ENCODE measurements at places on chromosomes 2 and 18.

DNA sequence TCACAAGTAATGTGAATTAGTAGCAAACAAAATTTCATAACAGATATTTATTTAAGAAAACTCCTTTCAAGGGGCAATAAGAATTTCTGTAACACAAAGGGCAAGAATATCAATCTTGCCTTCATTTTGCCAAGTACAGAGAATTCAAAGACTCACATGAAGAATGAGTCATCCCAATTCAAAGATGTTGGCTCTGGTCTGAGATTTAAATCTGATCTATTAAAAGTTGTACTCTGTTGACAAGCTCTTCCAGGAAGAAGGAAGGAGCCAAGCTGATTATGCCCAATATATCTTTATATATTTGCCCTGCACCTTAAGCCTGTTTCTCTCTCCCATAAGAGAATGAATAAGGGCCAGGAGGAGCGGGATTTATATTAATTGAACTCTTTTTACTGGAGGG lies 55.9 kb upstream of the RPE start:
- H3K27me3 ChIP-seq: no peaks in the 10 kb centered on the region
- DNase-seq: no peak
- no peaks in the 10 kb centered on the region for H3K4me1 ChIP-seq
- no peaks in the 10 kb centered on the region for H3K36me3 ChIP-seq
- H3K4me3 ChIP-seq: no peak overlapping the region
- no peak overlapping the region for H3K27ac ChIP-seq

GRCh38 chr18:37871561-37871960 lies 306.0 kb upstream of the CELF4 start:
- no peaks in the 10 kb centered on the region for H3K27me3 ChIP-seq
- no peak overlapping the region for H3K4me3 ChIP-seq
- no peak overlapping the region for H3K27ac ChIP-seq
- peak; percentile 10 for DNase-seq
- peaks cover 2% of the 10 kb centered on the region for H3K4me1 ChIP-seq

DNA sequence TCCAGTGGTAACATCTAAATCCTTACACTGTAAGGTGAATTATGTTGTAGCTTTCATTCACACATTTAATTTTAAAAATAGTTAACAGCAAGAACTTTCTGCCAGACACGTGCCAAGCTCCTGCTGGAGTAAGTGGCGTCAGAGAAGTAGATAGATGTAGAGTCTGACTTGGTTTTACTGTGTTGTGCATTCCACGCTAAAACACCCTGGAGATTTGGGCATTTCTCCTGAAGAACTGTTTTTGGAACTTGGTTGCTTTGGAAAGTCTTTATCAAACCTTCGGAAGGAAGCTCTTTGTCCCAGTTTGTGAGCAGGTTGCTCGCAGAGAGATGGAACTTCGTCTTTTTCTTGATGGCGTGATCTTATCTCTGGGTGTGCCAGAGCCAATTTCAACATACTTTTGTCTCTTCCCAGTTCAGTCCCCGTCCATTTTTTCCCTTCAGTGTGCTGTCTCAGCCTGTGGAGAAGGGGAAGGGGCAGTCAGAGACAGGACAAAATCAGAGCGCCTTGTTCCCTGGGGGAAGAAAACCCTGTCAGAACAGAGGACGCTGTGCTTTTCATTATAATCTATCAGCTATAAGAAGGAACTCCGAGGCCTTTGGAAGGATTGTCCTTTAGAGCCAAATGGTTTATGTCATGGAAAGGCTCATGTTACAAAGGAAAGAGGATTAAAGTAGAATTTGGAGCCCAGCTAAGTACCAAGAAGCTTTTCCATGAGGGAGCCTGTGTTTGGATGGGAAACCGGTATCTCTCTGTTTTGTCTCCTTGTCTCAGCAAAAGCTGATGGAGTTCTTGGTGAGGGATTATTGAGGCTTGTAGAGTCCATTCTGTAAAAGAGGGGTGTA lies 18.9 kb downstream of the GRHL1 start:
- H3K36me3 ChIP-seq: no peaks in the 10 kb centered on the region
- H3K4me3 ChIP-seq: no peak overlapping the region
- DNase-seq: no peak
- no peak overlapping the region for H3K27ac ChIP-seq

- H3K27me3 ChIP-seq: no peaks in the 10 kb centered on the region
- H3K27ac ChIP-seq: no peak overlapping the region
- H3K4me1 ChIP-seq: no peaks in the 10 kb centered on the region
- H3K4me3 ChIP-seq: no peak overlapping the region
- no peaks in the 10 kb centered on the region for H3K36me3 ChIP-seq
Measured at GRCh38 chr2:6952101-6952500, 34.9 kb downstream of the RNF144A start.

- no peak overlapping the region for H3K4me3 ChIP-seq
- no peaks in the 10 kb centered on the region for H3K27me3 ChIP-seq
- no peak overlapping the region for H3K27ac ChIP-seq
- no peaks in the 10 kb centered on the region for H3K4me1 ChIP-seq
- H3K36me3 ChIP-seq: peaks cover 1% of the 10 kb centered on the region
- no peak for DNase-seq
Measured at GRCh38 chr2:215982465-215982875, 30.9 kb downstream of the MREG start.

GRCh38 chr18:51194604-51195003 lies 2.9 kb downstream of the MEX3C start:
- H3K4me1 ChIP-seq: peaks cover 4% of the 10 kb centered on the region
- DNase-seq: peak; percentile 38
- H3K36me3 ChIP-seq: no peaks in the 10 kb centered on the region
- no peaks in the 10 kb centered on the region for H3K27me3 ChIP-seq
- no peak overlapping the region for H3K27ac ChIP-seq

DNA sequence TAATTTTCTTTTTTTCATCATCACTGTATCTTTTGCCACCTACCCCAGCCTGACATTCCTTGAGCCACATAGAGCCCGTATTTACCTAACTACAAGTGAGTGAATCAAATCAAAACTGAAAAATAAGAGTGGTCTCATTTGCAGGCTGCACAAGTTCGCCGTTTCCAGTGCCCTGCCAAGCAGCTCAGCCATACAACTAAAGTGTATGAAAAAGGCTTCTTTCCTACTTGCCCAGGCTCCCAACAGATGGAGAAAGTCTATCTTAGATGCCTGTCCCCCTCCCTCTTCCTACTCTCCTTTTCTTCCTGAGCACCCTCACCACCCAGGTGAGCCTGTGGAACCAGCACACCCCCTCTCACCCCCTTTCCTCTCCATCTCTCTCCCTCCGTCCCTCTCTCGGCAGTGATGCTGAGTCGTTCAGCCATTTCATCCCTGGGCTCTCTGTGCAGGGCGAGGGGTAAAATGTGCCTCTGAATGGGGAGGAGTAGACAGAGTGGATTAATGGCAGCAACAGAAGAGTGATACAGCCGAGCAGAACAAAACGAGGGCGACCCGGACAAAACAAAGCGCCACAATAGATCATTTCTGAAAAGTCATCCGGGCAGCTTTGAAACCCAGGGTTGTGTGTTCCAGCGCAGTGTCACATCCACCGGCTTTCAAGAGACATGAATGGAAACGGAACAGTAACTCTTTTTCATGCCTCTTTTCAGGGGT lies 65.0 kb upstream of the POU3F3 start:
- no peaks in the 10 kb centered on the region for H3K36me3 ChIP-seq
- DNase-seq: no peak
- H3K27me3 ChIP-seq: no peaks in the 10 kb centered on the region

DNA sequence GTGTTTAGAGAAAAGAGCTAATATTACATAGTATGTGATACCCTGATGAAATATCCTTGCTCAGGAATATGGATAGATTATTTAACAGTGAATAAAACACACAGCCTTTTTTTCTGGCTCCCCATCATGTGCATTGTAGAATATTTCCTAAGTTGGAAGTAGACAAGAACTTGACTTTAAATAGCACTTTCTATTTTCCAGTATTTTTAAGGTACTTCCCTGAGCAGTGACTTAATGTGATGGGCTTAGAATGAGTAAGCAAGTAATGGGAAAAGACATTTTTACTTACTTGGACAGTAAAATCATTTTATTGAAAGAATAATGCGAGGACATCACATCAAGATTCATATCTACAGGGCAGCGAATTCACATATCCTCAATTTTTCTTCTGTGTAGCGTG lies 176.7 kb upstream of the SLC8A1 start:
- DNase-seq: no peak
- no peaks in the 10 kb centered on the region for H3K4me1 ChIP-seq
- no peaks in the 10 kb centered on the region for H3K36me3 ChIP-seq

GRCh38 chr2:74887960-74888700 lies 54.2 kb downstream of the HK2 start:
- no peaks in the 10 kb centered on the region for H3K27me3 ChIP-seq
- no peak overlapping the region for H3K27ac ChIP-seq
- peaks cover 13% of the 10 kb centered on the region for H3K36me3 ChIP-seq
- H3K4me3 ChIP-seq: no peak overlapping the region

GRCh38 chr2:165870346-165870745 lies 76.3 kb upstream of the GALNT3 start:
- H3K27me3 ChIP-seq: no peaks in the 10 kb centered on the region
- H3K4me1 ChIP-seq: no peaks in the 10 kb centered on the region
- DNase-seq: no peak
- H3K4me3 ChIP-seq: no peak overlapping the region
- no peaks in the 10 kb centered on the region for H3K36me3 ChIP-seq

DNA sequence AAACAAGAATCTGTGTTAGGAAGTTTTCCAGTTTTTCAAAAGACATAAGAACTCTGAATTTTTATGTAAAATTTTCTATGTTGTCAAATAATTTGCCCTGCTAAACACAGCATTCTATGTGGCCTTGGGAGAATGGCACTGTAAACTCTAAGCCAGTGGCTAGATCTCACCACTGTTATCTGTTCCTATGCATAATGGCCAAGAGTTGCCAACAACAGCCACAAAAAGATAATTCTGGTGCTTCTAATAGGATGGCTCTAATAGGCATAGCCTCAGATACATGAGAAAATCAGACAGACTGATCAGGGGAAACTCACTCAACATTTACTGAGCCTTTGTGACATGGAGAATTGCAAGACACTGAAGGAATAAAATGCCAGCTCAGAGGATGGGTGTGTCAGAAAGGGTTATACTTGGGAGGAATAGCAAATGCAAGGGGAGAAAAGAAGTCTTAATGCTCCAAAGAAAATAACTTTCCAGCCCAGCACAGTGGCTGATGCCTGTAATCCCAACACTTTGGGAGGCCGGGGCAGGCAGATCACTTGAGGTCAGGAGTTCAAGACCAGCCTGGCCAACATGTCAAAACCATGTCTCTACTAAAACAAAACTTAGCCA lies 63.7 kb downstream of the COBLL1 start:
- no peak overlapping the region for H3K27ac ChIP-seq
- no peaks in the 10 kb centered on the region for H3K27me3 ChIP-seq
- H3K36me3 ChIP-seq: no peaks in the 10 kb centered on the region
- no peak overlapping the region for H3K4me3 ChIP-seq

DNA sequence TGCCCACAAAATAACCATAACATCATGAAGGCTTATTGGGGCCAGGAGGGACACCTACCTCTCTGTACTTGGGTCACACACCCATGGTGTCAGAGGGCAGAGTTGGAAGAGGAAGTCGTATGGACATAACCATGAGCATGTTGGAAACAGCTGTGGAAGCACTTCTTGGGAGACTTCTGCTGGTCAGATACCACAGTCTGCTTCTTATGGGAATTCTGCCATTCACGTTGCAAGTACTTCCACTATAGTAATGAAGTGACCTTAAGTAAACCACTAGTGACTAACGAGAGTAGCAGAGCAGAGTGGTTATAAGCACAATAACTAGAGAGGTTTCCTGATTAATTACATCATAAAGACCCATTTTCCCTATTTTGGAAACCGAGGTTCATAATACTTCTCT lies 61.1 kb upstream of the TFPI start:
- H3K4me1 ChIP-seq: peaks cover 4% of the 10 kb centered on the region
- H3K27me3 ChIP-seq: no peaks in the 10 kb centered on the region
- no peak for DNase-seq
- H3K27ac ChIP-seq: no peak overlapping the region
- H3K4me3 ChIP-seq: no peak overlapping the region

- no peaks in the 10 kb centered on the region for H3K27me3 ChIP-seq
- no peak for DNase-seq
- peaks cover 5% of the 10 kb centered on the region for H3K4me1 ChIP-seq
Measured at GRCh38 chr2:170652637-170653417, 62.3 kb upstream of the SP5 start.

DNA sequence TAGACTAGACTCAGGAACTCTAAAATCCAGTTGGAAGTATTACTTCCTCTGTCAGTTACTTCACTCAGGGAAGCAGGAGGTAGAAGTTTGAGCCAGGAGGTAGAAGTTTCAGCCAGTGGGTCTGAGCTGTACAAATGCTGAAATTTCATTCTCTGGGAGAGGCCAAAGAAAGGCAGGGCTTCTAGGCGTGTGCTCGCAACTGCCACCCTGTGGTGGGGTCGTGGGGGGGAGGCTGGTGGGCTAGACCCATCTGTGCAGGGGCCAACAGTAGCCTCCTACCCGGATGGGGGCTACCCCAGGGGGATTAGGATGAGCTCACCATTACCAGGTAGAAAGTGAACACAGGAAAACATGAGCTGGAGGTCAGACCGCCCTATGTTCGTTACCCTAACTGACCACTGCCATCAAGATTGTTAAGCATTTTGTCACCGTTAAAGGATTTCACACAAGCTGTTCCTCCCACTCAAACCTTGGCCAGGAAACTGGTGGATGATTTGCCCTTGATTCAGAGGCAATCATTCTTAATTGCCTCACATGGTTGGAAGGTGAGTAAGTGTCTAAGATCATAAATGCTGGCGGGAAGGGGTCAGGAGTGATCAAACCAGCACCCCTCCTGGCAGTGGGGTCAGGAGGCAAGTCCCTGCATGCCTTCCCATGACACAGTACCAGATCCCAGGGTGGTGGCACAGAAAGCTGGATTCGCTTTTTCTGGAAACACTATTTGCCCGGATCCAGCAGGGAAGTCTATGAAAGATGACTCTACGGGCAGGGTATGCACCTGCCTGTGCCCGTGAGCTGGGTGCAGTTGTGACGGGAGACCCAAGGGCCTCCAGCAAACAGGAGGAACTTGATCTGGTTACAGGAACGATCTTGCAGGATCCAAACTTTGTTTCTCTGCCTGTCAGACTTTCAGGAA lies 5.2 kb upstream of the FHL2 start:
- H3K27me3 ChIP-seq: no peaks in the 10 kb centered on the region
- H3K27ac ChIP-seq: no peak overlapping the region
- DNase-seq: peak; percentile 37
- no peaks in the 10 kb centered on the region for H3K4me1 ChIP-seq

DNA sequence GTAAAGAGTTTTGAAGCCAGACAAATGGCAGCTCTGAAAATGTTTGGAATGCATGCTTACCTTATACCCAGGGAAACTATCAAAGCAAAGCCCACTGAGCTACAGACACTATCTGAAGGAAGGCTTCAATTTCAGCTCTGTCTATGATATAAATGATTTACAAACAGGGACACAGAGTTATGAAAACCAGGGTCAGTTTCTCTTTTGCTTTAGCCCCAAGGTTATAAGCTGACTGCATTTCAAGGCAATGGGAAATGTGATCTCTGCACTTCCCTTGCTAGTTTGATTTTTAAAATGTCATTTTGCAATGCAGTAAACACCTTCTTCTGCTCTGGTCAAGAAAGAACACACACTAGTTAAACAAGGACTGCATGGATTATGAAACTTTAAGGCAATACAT lies 65.2 kb upstream of the CCDC195 start:
- H3K27me3 ChIP-seq: no peaks in the 10 kb centered on the region
- no peaks in the 10 kb centered on the region for H3K36me3 ChIP-seq
- H3K4me3 ChIP-seq: no peak overlapping the region
- DNase-seq: no peak

- H3K4me1 ChIP-seq: no peaks in the 10 kb centered on the region
- no peak overlapping the region for H3K27ac ChIP-seq
- peak; percentile 33 for DNase-seq
- no peaks in the 10 kb centered on the region for H3K36me3 ChIP-seq
Measured at GRCh38 chr2:187358531-187358930, 89.5 kb downstream of the CALCRL start.

All from mesendoderm (in vitro differentiated cells).